Foreskin keratinocyte (primary cell): ENCODE measurements at places on chromosomes 12 and 14.

DNA sequence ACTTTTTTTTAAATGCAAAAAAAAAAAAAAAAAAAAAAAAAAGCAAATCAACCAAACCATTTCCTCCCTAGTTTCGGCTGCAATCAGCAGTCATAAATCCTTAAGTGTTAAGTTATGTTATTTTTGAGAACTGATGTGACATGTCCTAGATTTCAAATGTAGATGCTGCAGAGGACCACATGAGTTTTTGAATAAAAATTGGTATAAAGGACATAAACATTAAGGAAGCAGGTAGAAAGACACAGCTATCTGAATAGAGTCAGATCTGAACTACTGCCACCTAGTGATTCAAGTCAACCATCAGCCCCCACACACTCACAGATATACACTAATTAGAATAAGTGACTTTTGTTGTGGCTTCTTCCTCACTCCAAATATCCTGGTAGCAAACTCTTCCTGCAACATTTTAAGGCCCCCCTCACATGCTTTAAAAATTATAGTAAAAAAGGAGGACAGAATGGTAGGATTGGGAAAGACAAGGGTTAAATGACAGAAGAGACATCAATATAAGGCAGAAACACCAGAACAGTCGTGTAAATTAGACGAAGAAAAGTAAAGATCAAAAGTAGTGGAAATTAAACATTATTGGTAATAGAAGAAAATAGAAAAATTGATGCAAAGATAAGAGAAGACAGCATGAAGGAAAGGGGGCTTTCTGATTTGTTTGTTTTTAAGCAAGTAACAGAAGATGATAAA lies 394.5 kb upstream of the ATP2B1 start:
- DNase-seq = peak; percentile 35

- peak; percentile 39 for DNase-seq
These were observed 149.4 kb downstream of the SLC38A4 start for GRCh38 chr12:46676396-46676795.

DNA sequence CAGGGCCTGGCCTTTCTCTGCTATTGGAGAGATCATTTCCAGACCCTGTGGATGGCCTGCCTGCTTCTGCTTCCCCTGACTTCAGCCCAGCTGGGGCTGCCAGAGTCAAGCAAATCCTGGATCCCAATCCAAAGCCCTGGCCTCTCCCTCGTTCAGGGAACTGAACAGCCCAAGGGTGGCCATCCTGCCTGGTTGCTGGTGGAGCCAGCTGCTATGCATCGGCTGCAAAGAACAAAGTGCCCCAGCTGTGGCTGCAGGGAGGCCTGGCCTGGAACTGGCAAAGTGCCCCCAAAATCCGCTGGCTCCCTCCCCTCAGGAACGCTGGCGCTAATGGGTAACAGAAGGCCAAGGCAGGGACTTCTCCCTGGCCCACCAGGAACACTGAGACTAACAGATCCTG lies 56.4 kb downstream of the LRRC74A start:
- DNase-seq = no peak

DNA sequence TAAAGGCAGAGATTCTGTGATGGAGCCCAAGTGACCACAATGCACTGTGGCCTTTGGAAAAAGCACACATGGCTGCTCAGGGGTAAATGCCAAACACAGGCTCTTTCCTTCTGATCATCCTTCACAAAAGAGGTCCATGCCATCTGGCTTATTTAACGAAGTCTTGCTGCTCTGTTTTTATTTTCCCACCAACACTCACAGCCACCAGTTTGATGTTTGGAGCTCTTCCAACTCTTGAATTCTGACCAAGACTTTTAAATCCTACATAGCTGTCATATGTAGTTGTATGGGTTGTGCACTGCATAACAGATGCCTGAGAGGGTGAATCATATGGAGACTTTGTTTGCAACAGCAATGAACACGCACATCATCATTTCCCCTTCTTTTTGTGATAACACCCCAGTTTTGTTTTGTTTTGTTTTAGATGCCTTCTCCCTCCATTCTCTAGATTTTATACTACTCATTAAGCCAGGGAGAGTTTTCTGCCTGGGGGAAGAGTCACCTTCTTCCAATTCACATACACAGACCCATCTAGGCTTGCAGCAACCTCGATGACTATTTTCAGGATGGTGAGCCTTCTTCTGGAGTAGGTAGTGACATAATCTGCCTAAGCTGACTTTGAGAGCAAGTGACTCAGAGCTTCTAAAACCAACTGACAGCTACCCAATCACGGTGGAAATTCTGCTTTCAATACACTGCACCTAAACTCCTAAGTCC lies 145.2 kb upstream of the WSCD2 start:
- peak; percentile 11 for DNase-seq

DNA sequence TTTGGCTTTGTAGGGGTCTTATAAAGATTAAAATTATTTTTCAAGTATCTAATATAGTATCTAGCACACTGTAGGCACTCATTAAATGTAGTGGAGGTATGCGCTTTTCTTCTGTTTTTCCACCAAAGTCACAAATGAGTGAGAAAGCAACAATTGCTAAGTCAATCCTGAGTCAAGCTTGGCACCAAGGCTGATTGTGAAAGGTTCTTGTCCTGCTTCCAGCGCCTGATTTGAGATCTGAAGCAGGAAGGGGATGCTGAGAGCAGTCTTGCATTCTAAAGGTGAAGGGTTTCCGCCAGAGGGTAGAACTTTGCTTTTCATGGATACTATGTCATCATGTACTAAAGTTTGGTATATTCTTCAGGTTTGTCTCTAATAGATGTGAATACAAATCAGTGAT lies 64.9 kb upstream of the DAAM1 start:
- no peak for DNase-seq

DNA sequence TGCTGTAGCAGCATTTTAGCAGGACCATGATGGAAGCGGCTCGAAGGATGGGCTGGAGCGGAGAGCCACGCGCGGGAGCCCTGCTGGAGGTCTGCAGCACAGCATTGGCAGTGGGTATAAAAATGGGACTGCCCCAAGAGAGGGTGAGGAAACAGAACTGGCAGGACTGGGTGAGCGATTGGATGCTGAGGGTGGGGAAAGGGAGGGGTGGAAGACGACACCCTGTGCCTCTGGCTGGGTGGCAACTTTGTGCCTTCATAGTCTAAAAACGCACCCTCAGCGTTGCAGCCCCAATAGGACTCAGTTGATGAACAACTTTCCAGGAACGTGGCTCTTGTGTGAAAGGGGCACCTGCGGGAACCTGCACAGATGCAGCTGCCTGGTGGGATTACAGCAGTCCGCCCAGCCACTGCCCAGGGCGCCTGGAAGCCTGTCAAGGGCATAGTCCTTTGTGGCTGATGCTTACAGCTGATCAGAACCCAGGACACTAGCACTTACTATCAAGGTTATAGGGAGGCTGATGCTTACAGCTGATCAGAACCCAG lies 73.0 kb downstream of the NINJ2 start:
- DNase-seq = no peak

DNA sequence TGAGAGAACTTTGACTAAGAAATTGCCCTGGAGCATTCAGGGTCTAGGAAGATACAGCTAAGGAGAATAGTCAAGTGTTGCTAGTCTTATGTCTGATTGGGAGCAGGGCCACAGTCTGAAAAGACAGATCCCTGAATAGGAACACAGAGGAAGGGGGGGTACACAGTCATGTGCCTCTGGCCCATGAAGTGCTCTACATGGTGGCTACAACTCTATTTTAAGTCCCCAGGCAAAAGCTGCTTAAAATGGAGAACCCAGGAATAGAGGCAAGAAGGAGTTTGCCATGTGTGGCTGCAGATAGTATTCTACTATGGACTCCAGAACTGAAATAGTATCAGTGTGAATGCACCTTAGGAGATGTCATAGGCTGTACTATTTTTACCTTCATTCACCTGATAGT lies 118.0 kb upstream of the NPAS3 start:
- no peak for DNase-seq

- DNase-seq = no peak
These were observed 815 bp downstream of the NID2 start for GRCh38 chr14:52067873-52068614.

GRCh38 chr12:58291106-58291505 lies 349.7 kb downstream of the ATP23 start:
- no peak for DNase-seq
